ENCODE measurements at places on chromosomes 3 and 15. TPM values are rescaled to one million over a fixed set of nuclear protein-coding genes. Genes with fewer than 3 reads are reported as not detected.

GRCh38 chr15:64275934-64276333 lies 80.0 kb downstream of the CSNK1G1 start:
- DNase-seq: no peak

DNA sequence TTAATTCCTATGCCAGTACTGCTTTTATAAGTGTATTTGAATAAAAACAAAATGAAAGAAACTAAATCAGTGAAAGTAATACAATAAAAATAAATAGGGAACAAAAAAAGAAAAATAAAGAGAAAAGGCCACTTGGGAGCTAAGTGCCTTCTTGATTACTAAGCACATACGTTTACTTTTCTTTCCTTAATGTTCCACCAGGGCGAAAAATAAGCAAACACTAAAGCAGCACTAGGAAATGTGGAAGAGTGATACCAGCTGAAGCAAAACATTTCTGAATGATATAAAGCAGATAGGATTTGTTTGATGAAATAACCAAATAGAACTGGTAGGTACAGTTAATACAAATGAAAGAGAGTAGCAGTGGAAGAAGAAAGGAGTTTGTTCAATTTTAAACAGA lies 132.8 kb upstream of the ZPLD1 start:
- DNase-seq: no peak

DNA sequence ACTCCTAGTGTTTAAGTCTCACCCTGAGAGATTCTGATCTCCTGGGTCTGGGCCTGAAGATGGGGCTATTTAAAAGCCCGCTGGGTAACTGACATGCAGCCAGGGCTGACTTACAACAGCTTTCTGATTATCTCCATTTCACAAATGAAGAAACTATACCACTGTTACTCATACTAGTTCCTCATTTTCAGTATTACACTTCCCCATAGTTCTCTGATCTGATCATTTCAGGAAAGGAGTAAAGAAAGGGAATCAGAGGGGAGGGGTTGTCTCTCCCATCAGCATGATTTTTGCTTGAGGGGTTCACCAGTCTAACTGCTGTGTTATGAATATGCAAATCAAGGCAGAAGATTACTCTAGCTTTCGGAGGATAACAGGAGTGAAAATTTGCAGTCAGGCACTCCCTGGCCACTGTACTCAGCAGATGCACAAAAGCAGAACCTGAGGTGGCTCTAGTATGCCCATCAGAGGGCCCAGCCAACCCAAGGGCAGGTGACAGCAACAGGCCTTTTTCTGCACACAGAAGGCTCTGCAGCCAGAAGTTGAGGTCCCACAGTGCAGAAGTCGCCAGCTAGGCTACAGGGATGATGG lies 59.4 kb downstream of the DAPK2 start:
- DNase-seq: no peak

Gene SCAANT1
- total RNA-seq: not detected

DNA sequence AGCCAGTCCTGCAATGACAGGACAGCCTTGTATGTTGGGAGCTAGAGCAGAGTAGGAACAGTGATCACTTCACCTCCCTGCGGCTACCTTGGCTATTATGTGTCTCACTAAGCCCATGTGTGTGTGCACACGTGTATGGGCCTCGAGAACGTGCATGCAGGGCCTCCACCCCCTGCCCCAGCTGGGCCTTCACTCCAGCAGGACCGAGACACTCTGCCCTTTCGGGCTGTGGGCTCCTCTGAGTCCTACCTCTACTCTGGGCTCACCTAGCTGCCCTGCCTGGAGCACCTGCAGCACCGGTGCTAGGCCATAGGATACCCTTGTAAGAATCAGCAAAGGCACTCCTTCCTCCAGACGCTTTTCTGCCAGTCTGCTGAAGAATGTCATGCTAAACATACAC lies 77.5 kb downstream of the LINGO1 start:
- DNase-seq: no peak

- DNase-seq: no peak
These were observed 261.8 kb upstream of the CBLB start for GRCh38 chr3:106130384-106131198.

- DNase-seq: no peak
These were observed 908 bp upstream of the ADPGK start for GRCh38 chr15:72784456-72784876.

- no peak for DNase-seq
These were observed 430.5 kb downstream of the FGF12 start for GRCh38 chr3:192296845-192297244.

DNA sequence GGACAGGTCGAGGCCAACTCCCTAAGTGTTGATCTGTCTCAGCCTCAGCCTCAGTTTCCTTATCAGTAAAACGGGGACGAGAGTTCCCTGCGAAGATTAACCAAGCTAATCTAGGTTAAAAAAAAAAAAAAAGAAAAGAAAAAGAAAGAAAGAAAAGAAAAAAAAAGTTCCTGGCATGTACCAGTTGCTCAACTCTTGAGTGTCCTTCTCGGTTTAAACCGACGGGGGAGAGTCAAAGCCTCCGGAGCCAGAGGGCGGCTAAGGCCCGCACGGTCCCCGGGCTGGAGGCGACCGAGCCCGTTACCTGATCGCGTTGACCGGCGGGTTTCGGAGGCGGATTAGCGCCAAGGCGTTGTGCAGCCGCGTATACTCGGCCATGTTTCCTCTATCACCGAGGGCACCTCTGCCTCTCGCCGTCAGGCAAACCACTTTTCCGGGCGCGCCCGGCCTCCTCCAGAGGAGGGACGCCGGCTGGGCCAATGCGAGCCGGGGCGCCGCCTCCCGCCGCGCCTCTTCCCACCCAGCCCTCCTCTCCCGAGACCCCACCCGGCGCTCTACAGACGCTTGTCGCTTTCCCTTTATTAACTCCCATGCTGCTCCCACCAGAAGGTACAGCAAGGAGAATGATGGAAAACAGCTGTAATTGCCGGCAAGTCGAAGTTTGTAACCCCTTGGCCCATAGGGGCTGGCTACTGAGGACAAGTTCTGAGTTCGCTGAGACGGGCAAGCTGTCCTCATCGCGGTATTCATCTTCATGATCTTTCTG lies at the start of gene EHHADH:
Gene EHHADH (minus strand): TSS at position 405 of the 766 bp plus-strand sequence. CDS start 27 bp downstream, at position 378.
- DNase-seq: peak; percentile 83

- no peak for DNase-seq
These were observed 4.2 kb downstream of the HHATL start for GRCh38 chr3:42698216-42698910.

Gene AHSG
- total RNA-seq: not detected

Gene CELSR3
- 0.14 TPM for total RNA-seq

Gene ZPLD1
- total RNA-seq: not detected

DNA sequence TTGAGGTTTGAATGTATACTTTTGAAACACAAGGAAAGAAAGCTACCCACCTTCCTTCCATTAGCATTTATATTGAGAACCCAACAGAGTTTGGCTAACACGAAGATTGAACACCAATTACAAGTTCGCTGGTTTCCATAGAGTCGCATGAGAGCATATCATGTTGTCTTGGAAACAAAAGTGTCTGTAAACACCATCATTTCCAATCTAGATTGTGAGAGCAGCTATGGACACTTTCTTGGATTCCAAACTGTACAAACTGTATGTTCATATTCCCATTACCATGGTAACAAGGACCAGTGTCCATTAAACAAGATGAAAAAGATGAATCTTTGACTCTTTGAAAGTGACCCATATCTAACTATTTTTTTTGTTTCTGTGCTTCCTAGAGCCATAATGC lies 529.9 kb upstream of the ROBO1 start:
- DNase-seq: no peak

DNA sequence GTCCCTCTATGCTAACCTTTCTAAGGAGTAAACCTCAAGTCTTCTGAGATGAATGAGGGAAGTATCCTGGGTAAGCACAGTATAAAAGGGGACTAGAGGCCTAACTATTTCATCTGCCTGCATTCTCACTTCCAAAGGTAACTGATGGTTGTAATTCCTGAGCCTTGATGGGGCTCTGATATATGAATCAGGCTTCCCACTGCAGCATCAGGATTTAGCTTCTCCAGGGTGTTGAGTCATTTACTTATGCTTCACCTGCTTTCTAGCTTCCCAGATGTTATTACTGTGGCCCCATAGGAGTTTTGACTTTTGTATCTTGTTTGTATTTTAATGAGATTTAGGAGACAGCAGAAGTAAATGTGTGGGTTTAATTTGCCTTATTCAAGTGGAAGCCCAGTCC lies 207.3 kb upstream of the EIF1B start:
- no peak for DNase-seq

DNA sequence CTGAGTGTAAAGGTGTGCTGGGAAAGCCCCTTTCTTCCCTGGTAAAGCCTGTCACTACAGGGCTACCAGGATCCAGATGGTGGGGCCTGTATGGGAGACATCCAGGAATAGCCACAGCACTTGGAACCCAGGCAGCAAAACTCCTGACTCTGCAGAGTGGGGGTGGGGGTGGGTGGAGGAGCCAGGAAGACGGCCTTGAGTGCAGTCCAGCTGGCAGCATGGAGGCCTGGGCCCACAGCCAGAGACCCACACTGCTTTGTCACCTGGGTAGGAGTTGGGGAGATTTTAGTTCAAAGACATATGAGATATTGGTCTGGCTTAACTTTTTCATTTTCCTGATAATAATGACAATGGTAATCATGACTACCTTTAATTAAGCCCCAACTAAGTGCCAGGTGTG lies 116.7 kb upstream of the MRPS22 start:
- DNase-seq: peak; percentile 78

- DNase-seq: no peak
These were observed 318.0 kb upstream of the LMCD1 start for GRCh38 chr3:8183627-8184026.

DNA sequence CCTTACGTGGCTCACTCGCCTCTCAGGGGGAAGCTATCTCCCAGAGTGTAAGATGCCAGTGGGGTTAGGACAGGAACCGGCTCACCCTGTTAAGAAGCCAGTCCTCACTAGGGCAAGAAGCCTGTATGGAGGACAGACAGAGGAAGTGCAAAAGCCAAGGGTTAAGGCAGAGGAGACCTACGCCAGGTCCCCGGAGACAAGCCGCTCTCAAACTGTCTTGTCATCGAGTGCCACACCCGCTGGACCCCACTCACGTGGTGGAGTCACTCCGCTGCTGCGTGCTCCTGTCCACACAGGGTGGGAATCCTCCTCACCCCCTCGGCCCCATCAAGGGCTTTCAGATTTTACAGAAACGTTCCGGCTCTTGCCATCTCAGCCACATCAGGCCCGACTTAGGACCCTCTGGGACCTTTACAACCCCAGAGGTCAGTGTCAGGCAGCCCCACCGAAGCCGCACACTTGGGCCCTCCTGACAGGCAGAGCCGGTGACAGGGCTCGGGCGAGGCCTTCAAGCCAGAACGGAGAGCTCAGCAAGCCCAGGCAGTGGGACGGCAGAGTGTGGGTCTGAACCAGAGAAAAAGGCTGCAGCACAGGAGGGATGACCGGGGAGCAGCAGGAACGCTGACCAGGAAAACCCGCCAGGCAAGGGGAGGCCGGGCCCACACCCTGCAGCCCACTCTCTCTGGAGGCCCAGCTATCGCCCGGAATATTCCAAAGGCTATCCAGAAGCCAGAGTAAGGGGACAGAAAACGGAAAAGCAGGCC lies 61.7 kb downstream of the XXYLT1 start:
- no peak for DNase-seq

GRCh38 chr3:42123824-42124658 lies 32.9 kb downstream of the TRAK1 start:
- no peak for DNase-seq

Gene PLSCR4
- 12.1 TPM for total RNA-seq

Gene IL17RD
- total RNA-seq: 9.6 TPM

GRCh38 chr15:100022391-100022790 lies 289.2 kb upstream of the LYSMD4 start:
- DNase-seq: no peak

Gene MUSTN1
- total RNA-seq: 32.7 TPM

GRCh38 chr3:129593230-129593594 lies 13.3 kb downstream of the PLXND1 start:
- DNase-seq: no peak

Gene MFGE8
- 421 TPM for total RNA-seq

Gene SAMMSON
- total RNA-seq: not detected

Gene TEX9
- 0.77 TPM for total RNA-seq

Gene SHISA5
- 47.3 TPM for total RNA-seq

Gene GPR27
- 7.3 TPM for total RNA-seq
